ENCODE measurements at places on chromosomes 7 and 10. TPM values are rescaled to one million over a fixed set of nuclear protein-coding genes. Genes with fewer than 3 reads are reported as not detected.

DNA sequence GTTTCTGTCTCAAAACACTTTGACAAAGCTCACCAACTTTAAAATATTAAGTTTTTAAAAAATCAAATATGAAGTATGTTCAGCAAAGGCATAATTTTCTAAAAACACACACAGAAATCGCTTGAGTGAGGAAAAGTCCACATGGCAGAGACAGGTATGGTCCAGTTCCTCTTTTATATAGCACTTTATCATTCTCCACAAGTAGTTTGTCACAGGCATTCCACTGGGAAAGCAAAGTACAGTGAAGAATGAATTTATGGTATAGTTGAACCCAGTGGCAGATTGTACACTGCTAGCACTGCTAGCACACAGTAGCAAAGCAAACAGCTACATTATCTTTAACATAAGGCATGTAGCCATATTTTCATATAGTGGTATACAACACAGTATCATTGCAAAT lies 102.3 kb downstream of the HECTD2 start:
- no peak overlapping the region for H3K27ac ChIP-seq
- no peaks in the 10 kb centered on the region for H3K36me3 ChIP-seq
- DNase-seq, result no peak
- no peak overlapping the region for H3K4me3 ChIP-seq

- peaks cover 96% of the 10 kb centered on the region for H3K36me3 ChIP-seq
- no peaks in the 10 kb centered on the region for H3K27me3 ChIP-seq
- H3K4me3 ChIP-seq, result no peak overlapping the region
Measured at GRCh38 chr10:11274452-11274851, 256.8 kb downstream of the CELF2 start.

The COL26A1 gene
- total RNA-seq, result not detected

DNA sequence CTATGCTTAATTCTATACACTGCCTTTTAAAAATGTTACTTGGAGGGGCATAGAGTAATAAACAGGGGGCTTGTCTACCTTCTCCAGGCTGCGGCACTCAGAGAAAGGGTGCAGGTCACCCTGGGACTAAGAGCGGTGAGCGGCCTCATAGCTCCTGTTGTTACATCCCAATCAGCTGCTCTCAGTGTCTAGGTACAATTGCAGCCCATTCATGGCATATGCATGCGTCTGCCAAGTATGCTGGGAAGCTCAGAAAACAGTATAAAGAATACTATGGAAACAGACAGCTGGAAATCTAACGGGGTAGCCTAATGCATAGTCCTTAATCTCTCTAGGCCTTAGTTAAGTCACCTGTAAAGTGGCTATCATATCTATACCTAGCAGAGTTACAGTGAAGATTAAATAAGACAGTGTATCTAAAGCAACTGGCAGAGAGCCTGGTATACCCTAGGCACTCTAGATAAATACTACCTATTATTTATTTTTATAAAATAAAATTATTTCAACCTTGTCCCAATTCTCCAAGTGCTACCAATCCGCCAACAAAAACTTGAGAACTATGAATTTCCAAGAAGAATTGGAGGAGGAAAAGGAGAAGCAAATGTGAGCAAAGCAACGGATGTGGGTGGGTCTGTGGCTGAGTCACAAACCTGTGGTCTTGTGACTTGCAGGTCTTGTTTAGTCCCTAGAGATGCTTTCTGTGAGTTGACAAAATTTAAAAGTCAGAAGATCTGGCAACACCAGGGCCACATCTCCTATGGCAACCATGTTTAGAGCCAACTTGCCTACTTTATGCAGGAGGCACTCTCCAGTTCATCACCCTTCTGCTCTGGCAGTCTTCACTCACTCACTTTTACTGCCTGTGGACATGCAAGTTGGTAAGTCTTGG lies 183.0 kb downstream of the RAPGEF5 start:
- DNase-seq, result no peak
- no peaks in the 10 kb centered on the region for H3K36me3 ChIP-seq
- H3K27me3 ChIP-seq, result no peaks in the 10 kb centered on the region
- no peak overlapping the region for H3K27ac ChIP-seq
- H3K4me1 ChIP-seq, result no peaks in the 10 kb centered on the region
- no peak overlapping the region for H3K4me3 ChIP-seq

- no peaks in the 10 kb centered on the region for H3K4me1 ChIP-seq
- DNase-seq, result no peak
- H3K27ac ChIP-seq, result no peak overlapping the region
- no peaks in the 10 kb centered on the region for H3K36me3 ChIP-seq
Measured at GRCh38 chr10:130799532-130799931, 512.0 kb downstream of the TCERG1L start.

DNA sequence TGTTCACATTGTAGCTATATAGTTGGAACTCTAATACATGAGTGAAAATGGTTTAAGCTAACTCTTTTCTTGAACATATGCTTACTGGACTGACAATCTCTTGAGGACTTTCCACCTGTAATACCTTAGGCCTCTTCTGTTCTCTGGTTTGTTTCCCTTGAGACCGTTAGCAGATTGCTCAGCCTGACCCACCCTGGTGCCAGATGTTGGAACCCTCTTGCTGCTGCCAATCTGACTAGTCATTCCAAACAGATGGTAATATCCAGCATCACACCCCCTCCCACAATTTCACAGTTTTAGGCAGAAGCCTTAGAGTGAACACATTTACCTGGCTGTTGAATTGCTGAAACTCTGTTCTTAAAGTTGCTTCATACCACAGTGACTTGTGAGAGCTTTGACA lies 18.7 kb downstream of the CALD1 start:
- no peaks in the 10 kb centered on the region for H3K36me3 ChIP-seq
- H3K27me3 ChIP-seq, result no peaks in the 10 kb centered on the region
- no peaks in the 10 kb centered on the region for H3K4me1 ChIP-seq
- H3K27ac ChIP-seq, result no peak overlapping the region
- no peak overlapping the region for H3K4me3 ChIP-seq

DNA sequence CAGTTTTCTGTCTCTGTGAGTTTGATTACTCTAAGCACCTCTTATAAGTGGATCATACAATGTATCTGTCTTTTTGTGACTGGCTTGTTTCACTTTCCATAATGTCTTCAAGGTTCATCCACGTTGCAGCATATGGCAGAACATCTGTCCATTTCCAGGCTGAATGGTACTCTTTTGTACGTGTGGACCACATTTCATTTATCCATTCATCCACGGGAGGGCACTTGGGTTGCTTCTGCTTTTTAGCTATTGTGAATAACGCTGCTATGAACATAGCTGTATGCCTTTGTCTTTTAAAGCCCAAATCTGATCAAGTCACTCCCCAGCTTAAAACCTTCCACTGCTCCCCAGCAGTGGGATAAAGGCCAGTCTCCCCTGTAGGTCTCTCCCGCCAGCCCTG lies 31.5 kb downstream of the EGFR start:
- no peaks in the 10 kb centered on the region for H3K27me3 ChIP-seq
- no peak overlapping the region for H3K27ac ChIP-seq
- no peak for DNase-seq
- H3K4me1 ChIP-seq, result no peaks in the 10 kb centered on the region
- H3K36me3 ChIP-seq, result no peaks in the 10 kb centered on the region

The EGR2 gene
- total RNA-seq, result 0.90 TPM

The KCTD7 gene
- 23.1 TPM for total RNA-seq

DNA sequence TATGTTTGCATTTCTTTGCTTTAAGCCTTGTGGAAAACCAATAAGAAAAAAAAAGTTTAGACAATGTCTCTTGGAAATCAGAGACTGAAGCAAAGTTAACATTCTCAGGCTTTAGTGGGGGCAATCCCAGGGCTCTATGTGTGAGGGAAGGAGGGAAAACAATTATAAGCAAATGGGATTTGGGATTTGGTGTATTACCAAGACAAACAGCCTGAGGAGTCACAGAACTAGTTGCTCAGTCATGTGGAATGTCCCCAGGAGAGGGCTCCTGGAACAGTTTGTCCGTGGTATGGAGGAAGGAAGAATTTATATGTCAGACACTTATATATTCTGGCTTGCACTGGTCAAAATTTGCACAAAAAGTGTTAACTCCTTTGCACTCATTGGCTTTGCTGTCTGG lies 562.9 kb upstream of the TPK1 start:
- no peak overlapping the region for H3K4me3 ChIP-seq
- no peaks in the 10 kb centered on the region for H3K27me3 ChIP-seq
- no peaks in the 10 kb centered on the region for H3K4me1 ChIP-seq
- H3K27ac ChIP-seq, result no peak overlapping the region
